Spleen (tissue), 13 donors: ENCODE measurements at places on chromosomes 11 and 22. TPM values are rescaled to one million over a fixed set of nuclear protein-coding genes. Genes with fewer than 3 reads are reported as not detected.

- DNase-seq: peak; percentile 94
Observed at GRCh38 chr22:50308597-50308935, 1.1 kb upstream of the PLXNB2 start.

Gene MRGPRX3
- total RNA-seq: not detected

GRCh38 chr11:44452827-44453572 is 112.5 kb upstream of the CD82 start:
- no peak for DNase-seq

DNA sequence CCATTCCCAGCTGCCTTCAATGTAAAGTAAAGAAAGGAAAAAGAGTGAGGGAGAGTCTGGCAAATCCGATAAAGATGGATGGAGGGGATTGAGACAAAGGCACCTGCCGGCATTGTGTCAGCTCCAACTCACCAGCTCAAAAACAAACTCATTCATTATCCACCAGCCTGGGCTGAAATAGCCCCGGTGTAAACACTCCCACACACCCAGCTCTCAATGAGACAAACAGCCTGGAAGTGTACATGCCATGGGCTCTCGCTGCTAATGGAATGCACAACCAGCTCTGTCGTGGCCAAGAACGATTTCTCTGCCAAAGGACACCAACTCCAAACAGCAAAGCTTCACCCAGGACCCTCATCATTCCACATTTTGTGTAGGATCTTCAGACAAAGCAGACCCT is 89.3 kb upstream of the OPCML start:
- no peak for DNase-seq

- DNase-seq: no peak
Observed at GRCh38 chr22:43127166-43127908, 15.9 kb downstream of the MCAT start.

DNA sequence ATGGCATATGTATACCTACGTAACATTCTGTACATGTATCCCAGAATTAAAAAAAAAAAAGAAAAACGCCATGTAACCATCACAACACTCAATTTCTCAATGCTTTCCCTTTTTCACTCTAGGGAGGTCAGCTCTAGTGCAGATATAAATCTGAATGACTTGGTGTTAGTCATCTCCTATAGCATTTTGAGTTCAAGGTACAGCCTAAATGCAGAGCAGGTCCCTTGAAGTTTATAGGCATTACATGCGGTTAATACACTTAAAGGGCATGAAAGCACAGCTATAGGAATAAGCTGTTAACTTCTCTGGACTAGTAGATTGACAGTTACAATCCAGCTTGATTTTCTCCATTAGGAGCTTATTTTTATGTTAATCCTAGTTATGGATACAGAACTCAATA is 16.2 kb upstream of the OR52I2 start:
- no peak for DNase-seq

- peak; percentile 74 for DNase-seq
Observed at GRCh38 chr11:1871531-1871930, 18.6 kb downstream of the LSP1 start.

DNA sequence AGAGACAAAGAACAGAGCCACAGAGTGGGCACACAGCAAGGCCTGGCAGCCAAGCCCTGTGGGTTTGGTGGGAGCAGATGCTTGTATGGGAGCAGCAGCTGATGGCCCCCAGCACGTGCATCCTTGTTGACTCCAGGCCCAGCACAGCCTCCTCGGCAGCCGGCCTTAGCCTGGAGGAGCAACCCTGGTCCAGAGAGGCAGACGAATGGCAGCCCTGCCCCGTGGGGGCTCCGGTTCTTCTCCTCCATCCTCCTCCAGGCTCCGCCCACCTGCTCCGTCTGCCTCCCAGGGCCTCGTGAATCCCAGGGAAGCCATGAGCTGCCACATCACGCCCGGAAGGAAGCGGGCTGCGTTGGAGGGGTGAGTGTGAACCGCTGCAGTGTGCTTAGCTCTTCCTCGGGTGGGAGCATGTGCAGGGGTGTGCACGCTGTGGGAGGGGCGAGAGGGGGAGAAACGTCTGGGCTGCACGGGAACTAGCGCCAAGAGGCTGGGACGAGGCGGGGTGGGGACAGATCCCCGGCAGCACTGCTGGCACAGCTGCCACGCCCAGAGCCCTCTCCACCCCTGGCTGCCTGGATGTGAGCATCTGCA is 36.3 kb upstream of the JAM3 start:
- DNase-seq: no peak

- peak; percentile 28 for DNase-seq
Observed at GRCh38 chr22:49362211-49362839, 465.3 kb downstream of the BRD1 start.

DNA sequence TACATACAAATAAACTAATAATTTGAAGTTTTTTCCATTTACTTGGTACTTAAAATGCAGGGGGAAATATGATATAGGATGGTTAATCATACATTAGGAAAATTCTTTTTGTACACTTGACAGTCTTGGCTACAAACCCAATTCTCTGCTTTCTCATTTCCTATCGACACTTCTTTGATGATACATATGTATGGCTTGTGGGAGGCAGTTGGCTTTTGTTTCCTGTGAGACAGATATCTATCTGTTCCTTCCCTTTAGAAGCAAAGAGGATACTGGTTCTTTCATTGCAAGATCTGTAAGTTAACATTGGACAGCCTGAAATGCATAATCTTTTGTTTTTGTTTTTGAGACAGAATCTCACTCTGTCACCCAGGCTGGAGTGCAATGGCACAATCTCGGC is 47.9 kb upstream of the ADORA2A start:
- no peak for DNase-seq

Gene NCAM1
- 6.6 TPM for total RNA-seq

Gene DGCR6
- total RNA-seq: 1.6 TPM

DNA sequence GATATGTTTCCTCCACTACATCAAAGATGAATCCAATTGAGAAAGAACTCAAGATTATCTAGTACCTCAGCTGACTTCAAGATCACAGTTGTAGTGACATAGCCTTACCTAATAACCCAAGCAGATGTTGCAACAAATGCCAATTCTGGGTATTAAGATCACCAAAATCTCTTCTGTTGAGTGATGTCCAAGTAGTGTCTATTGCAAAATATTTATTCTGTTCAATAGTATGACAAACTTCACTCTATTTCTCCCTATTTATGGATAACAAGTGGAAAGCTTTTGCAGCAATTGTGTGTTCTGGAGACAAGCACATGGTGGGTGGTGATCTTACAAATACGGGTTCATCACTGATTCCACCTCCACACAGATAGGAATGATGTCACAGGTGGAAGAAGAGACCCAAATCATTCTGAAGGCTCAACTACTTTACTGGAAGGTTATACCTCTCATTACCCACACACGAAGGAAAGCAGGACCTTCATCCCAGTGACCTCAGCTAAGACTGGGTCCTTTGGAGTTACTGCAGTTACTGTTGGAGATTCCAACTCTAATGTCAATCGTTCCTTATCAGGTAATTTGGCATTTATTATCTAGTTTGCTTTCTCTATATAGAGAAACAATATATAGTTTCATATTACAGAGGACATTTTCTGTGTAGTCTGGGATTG is 72.0 kb downstream of the CD44 start:
- no peak for DNase-seq

Gene PIH1D2
- 1.5 TPM for total RNA-seq

Gene ASRGL1
- total RNA-seq: 3.4 TPM

- DNase-seq: peak; percentile 90
Observed at GRCh38 chr11:65859812-65860277, 388 bp upstream of the MUS81 start.

- no peak for DNase-seq
Observed at GRCh38 chr11:111960916-111961315, 23.8 kb downstream of the DIXDC1 start.

Gene MS4A6A
- total RNA-seq: 467 TPM

Gene MB
- not detected for total RNA-seq

DNA sequence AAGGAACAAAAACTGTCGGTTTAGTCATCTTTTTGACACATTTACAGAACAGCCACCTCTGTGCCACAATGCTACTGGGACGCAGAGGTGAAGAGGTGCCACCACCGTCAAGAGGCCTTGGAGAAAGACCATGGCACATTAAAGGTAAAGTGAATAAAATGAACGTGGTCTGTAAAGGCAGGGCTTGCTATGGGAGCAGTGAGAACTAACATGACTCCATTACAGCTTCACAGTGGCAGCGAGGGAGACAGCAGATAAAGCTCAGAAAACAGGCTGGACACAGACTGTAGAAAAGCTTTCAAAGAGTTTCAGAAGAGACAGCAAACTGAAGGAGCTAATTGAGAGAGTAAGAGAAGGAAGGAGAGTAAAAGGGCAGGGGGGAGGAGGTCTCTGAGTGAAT is 102.9 kb downstream of the GAB2 start:
- no peak for DNase-seq

DNA sequence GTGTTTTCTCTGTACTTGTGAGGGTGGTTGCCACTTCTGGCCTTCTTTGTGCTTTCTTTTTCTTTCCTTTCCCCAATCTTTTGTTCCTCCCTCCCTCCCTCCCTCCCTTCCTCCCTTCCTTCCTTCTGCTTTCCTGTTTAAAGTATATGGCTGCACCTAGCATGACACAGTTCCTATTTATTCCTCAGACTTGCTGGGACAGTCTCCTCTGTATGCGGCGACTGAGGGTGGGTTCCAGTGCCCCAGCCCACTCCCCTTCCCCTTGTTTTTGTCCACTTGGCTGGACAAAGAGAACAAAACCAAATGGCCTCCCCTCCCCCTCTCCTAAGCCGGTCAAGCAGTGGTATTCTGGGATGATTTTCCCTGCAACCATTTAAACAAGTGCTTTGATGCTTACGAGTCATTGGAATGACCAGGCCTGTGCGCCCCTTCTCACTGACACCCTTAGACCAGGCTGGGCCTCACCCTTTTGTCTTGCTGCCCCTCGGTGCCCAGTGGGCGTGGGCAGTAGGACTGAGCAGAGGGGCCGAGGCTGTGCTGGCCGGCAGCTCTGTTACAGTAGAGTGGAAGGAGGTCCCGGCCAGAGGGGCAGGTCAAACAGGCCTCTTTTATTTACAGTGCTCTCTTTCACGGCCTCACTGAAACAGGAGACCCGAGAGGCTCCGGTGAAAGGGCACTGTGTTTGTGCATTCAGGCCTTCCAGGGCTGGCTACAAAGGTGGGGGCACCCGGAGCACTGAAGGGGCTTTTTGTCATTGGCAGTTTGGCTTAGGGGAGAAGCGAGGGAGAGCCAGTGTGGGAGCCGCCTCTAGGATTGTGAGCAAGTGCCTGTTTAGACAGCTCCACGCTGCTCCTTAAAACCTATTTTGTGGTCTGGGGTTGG is 32.2 kb downstream of the ZBTB16 start:
- DNase-seq: no peak

Gene PRODH
- not detected for total RNA-seq

DNA sequence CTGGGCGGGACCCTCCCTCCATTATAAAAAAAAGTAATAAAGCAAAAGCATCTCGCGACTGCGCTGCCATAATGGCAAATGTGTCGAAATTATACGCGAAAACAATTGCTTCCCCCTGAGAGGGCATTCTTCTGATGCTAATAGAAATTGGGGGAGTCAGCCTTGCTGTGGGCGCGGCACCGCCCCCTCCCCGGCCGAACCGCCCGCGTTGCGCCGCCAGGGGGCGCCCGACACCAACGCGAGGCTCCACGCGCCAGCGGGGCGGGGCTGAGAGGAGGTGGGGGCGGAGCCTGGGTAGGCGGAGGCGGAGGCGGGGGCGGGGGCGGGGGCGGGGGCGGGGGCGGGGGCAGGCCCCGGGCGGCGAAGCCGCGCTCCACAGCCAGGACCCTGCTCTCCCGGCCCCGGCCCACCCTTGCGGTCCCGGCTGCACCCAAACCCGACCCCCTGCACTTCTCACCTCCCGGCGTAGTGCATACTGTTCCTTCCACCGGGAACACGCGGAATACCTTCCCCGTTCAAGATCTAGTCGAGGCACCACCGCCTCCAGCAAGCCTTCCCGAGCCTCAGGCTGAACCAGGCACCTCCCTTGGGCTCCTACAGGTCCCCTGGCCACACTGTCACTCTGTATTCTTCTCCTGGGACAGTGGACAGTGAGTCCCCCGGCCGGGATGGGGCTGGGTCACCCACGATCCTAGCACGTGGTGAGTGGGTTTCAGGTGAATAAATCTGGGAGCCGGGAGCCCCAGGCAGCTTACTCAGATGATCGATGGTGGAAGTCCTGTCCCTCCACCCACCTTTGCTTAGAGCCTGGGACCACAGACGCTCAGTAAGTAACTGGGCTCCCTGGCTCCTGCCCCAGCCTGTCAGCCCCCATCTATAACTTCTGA is 15.5 kb upstream of the UPK3A start:
- DNase-seq: peak; percentile 98

Gene PKDREJ
- total RNA-seq: not detected

GRCh38 chr11:11949482-11949881 is 58.9 kb downstream of the DKK3 start:
- DNase-seq: no peak

DNA sequence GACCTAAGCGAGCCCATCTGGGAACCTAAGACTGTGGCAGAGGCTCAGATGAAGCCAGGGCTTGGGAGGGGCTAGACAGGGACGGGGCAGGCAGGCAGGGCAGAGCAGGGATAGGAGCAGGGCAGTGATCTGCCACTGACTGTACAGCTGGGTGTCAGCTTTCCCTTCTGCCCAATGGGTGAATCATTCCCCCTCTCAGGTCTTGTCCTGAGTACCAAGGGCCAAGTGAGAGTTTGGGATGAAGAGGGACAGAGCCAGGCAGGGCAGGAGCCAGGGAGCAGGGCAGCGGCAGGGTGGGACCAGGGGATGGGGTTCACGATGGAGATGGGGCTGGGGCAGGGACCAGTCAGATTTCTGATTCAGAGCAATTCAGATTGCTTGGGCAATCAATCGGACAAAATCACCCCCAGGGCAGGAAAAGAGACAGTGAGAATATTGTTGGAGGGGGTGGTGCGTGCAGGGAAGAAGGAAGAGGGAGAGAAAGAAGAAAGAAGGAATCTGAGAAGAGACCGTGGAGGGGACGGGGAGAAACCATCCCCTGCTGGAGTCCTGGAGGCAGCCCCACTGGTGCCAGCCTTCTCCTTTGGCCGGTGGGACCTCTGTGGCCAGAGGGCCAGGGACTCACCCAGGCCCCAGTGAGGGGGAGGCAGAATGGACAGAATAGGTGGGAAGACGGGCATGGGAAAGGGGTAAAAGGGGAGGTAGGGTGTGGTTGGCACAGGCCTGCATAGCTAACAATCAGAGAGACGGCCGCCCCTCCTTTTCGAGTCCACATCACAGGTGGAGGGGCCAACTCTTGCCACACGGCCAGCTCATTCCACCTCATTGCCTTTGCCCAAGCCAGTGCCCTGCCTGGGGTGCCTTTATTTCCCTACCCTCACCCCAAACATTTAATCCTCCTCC is 47.2 kb downstream of the CYTH4 start:
- DNase-seq: no peak
